ENCODE measurements at places on chromosomes 6 and 20. TPM values are rescaled to one million over a fixed set of nuclear protein-coding genes. Genes with fewer than 3 reads are reported as not detected.

HLA-DRA gene
- 45.8 TPM for polyA plus RNA-seq

TAGAP gene
- 0.58 TPM for polyA plus RNA-seq

HRH3 gene
- polyA plus RNA-seq: 0.11 TPM

SEL1L2 gene
- polyA plus RNA-seq: not detected

GSS gene
- 59.5 TPM for polyA plus RNA-seq

GINS1 gene
- 18.1 TPM for polyA plus RNA-seq

SPATS1 gene
- not detected for polyA plus RNA-seq

BANF2 gene
- polyA plus RNA-seq: not detected

TDRD6 gene
- polyA plus RNA-seq: 2.0 TPM

CFAP61 gene
- polyA plus RNA-seq: 2.8 TPM

ELOVL5 gene
- 76.6 TPM for polyA plus RNA-seq

SMPDL3A gene
- 13.4 TPM for polyA plus RNA-seq

OTOR gene
- polyA plus RNA-seq: not detected

SLC35F1 gene
- 2.2 TPM for polyA plus RNA-seq

GNAS-AS1 gene
- 1.3 TPM for polyA plus RNA-seq

CGA gene
- polyA plus RNA-seq: 2.2 TPM

SLC22A2 gene
- 13.5 TPM for polyA plus RNA-seq

SUMO4 gene
- polyA plus RNA-seq: 0.55 TPM

CYP21A2 gene
- 1.8 TPM for polyA plus RNA-seq

TBX18 gene
- 9.1 TPM for polyA plus RNA-seq

SLC25A27 gene
- 59.1 TPM for polyA plus RNA-seq

HAO1 gene
- polyA plus RNA-seq: not detected

KIFC1 gene
- 42.2 TPM for polyA plus RNA-seq

GRM1 gene
- 0.17 TPM for polyA plus RNA-seq

PYGB gene
- 59.9 TPM for polyA plus RNA-seq

LY6G6D gene
- polyA plus RNA-seq: not detected

RAB32 gene
- 23.1 TPM for polyA plus RNA-seq

ZSCAN23 gene
- 16.6 TPM for polyA plus RNA-seq

RTN4IP1 gene
- polyA plus RNA-seq: 13.7 TPM

FOXQ1 gene
- 14.3 TPM for polyA plus RNA-seq

Measured in renal pelvis (tissue), 12 donors.